ENCODE measurements at places on chromosomes 4 and X.

GRCh38 chr4:74549936-74550335 lies 105.0 kb downstream of the AREG start:
- no peak for DNase-seq

DNA sequence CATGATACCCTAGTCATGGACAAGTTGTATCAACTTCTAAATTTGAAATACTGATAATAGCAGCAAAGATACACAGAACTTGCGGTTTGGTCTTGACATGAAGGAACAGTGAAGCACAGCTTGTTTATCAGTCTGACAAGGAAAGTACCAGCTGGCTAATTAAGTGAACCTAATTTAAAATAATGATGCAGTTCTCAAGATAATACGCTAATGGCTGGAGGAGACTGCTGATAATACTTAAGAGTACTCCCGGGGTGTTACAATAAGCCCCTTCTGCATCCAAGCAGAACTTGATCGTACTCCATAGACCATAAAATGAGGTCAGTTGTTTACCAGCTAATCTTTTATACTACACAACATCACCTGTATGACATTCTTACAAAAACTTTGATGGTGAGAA lies 697.5 kb downstream of the FSTL5 start:
- no peak for DNase-seq

- no peak for DNase-seq
Measured at GRCh38 chr4:172706000-172706399, 462.6 kb upstream of the GALNT7 start.

DNA sequence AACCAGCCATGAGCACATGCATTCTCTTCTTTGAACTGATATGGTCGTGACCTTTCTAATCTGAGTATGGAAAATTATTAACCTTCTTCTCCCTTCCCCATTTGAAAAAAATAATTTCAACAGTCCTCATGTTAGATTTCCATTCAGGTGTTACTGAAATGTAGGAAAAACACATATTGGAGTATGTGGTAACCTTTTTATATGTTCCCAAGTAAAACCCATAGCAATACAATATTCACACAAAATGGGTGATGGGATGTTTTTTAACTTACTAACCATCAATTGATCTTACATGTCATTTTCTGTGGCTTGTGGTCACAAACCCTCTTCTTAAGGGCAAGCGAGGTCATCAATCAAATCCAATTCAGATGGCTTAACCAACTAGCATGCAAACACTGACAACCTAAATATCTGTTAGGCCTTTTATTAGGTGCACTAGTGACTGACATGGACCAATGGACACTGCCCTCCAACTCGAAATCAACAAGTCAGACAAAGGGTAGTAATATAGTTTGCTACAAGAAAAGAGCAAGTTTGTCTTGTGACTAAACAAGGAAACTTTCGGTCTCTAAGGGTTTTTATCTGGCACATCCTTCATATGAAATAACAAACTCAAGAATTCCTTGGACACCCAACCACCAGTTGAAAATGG lies 74.3 kb downstream of the CAMK2D start:
- DNase-seq, result no peak

GRCh38 chr4:107693132-107693531 lies 26.9 kb downstream of the PAPSS1 start:
- no peak for DNase-seq

- no peak for DNase-seq
Measured at GRCh38 chrX:38293741-38294140, 33.6 kb downstream of the RPGR start.

DNA sequence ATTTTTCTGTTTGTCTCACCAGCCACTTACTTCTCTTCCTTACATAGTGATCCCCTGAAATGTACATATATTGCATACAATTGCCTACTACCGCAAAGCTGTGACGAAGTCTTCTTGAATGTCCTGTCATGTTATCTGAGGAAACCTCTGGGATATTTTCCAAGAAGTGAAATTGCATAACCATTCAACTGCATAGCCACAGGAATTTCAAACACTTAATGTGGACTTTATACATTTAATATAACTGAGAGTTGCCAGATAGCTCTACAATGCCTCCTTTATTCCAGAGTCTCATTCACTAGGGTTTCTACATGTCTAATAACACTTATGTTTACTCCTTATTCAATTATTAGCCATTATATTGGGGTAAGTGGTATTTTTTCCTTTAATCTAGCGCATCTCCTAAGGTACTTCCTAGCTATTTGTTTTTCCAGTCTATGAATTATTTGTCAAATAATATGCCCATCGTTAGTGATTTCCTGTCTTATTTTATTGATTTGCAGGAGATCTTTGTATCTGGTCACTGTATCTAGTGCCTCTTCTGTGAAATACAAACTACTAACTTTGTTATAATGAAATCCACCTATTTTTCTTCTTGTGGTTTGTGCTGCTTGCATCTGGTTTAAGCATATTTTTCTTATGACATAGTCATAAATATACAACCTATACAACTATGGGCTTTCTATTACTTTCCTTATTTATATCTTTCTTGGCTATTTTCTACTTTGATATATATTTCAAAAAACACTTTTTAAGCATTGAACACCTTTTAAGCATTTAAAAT lies 69.2 kb upstream of the GRID2 start:
- peak; percentile 84 for DNase-seq

DNA sequence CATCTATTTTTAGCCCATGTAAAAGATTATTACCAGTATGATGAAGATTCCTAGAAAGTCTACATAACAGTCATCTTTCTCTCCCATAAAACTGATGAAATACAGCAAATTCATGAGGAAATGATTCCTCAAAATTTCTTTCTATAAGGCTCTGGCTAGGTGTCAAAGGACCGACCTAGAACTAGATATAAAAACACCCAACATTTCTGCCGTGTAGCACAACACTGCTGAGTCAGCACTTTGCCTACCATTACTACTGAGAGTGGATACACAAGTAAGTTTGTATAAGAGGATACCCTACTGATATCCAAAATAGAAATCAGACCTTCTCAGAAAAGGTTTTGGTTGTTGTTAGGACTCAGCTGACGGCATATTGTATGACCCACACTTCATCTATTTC lies 24.7 kb downstream of the TMEM47 start:
- no peak for DNase-seq

DNA sequence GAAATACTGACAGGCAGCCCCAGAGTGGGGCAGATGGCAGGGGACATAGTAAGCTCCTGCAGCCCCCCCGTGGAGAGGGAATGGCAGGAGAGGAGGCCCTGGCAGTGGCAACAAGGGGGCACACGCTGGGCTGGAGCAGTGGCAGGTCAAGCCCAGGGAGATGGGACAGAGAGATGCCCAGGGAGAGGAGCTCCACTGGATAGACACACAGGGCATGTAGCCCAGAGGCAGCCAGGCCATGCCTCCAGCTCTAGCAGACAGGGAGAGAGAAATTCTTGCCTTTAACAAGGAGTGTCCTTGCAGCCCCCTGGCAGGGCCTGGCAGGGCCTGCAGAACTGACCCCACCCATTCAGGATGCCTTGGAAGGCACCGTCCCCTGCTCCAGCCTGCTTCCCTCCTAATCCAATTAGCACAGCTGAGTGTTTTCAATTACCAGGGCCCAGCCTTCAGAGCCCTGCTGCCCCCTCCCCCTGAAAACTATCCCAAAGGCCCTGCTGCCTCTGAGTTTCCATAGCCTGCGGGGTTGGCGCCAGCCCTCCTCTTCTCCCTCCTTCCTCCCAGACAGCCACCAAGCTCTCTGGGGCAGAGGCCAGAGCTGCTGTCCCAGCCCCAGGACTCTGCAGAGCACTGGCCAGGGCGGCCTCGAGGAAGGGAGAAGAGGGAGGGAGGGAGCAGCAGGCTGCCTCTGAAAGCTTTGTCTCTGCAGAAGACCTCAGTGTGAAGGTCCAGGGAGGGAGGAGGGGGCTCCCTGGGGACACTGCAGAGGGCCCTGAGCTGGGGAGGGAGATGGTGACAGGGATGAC lies 12.5 kb downstream of the L1CAM start:
- no peak for DNase-seq

DNA sequence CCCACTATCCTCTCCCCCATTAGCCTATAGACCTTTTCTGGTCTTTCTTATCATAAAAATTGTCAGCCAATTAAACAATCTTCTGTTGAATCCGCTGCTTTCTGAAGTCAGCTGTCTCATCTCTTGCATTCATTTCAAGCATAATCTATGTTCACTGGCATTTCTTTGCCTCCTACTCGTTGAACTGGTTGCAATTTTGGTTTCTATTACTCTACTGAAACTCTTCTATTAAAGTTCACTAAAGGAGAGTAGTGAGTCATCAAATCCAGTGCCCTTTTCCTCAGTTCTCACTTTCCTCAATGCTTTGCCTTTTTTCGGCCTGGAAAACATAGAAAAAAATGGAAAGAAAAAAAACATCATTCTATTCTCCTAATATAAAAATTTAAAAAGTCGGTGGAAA lies 23.9 kb upstream of the CXCL13 start:
- DNase-seq, result no peak

DNA sequence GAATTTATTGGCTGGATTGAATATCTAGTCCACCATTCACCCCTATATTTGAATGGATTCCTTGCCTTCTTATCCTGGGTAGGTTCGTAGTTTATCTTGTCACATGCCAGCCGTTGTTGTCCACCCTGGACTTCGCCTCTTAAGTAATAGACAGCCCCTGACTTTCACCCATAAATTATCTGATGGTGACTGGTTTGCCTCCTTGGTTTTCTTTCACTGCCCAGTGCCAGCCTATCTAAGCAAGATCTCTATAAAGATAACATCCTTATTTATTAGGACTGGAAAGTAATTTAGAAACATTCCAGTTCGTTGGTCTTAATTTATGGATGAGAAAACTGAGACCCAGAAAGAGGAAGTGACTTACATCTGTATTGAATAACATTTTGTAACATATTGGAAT lies 410.3 kb downstream of the RPA4 start:
- no peak for DNase-seq

GRCh38 chr4:98491899-98492559 lies 166.4 kb downstream of the TSPAN5 start:
- no peak for DNase-seq

DNA sequence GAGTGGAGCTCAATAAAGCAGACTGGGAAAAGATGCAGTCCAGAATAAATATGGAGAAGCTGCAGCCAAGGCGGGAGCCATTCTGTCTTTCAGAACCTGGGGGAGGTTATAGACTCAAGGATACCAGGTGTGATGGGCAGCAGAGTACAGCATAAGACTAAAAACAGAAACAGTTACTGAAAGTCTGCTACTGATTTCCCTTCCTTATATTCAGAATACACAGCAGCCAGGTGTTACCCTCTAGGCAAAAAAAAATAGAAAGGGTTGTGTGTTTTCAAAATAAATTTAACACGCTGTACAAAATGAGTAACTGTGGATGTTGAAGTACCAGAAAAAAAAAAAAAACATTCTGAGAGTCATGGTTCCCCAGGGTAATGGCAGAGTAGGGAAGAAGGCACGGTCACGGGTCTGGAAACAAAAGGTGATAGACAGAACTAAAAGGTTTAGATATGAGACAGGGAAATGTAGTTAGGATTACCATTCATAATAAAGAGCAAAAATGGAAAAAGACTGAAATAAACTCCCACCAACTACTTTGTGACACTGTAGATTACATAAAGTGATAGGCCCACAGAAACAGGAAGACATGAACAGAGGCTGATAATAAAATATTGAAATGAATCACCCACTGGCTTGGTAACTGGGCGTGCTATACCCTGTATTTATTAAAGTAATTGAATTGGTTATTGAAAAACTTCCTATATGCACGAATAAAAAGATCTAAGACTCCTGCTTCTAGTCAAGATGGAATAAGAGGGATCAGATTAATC lies 10.8 kb upstream of the HHIP start:
- DNase-seq, result no peak

GRCh38 chr4:109075621-109076020 lies 226.8 kb downstream of the COL25A1 start:
- no peak for DNase-seq

Measured in GM04503 (cell line).